ENCODE measurements at places on chromosomes 5 and 9.

- no peak for DNase-seq
Measured at GRCh38 chr9:73011181-73011750, 58.4 kb upstream of the ALDH1A1 start.

- no peak for DNase-seq
Measured at GRCh38 chr5:111902436-111902835, 145.4 kb upstream of the NREP start.

- no peak for DNase-seq
Measured at GRCh38 chr9:71655778-71656177, 112.5 kb downstream of the CEMIP2 start.

DNA sequence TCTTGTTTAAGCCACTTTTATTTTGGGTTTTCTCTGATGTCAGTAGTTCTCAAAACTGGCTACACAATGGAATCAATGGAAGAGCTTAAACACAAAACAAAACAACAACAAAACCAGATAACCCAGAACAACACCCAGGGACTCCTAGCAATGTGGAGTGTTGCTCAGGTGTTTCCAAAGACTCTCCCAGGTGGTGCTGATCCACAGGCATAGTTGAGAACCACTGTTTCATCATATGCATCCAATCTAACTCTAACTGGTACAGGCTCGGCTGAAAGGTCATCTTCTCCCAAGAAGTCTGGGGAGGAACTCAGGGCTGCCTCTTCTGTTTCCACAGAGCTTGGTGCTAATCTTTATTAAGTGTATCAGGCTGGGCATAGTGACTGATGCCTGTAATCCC lies 5.4 kb upstream of the ALDH1B1 start:
- no peak for DNase-seq

- no peak for DNase-seq
Measured at GRCh38 chr9:120983259-120983837, 56.8 kb upstream of the TRAF1 start.

DNA sequence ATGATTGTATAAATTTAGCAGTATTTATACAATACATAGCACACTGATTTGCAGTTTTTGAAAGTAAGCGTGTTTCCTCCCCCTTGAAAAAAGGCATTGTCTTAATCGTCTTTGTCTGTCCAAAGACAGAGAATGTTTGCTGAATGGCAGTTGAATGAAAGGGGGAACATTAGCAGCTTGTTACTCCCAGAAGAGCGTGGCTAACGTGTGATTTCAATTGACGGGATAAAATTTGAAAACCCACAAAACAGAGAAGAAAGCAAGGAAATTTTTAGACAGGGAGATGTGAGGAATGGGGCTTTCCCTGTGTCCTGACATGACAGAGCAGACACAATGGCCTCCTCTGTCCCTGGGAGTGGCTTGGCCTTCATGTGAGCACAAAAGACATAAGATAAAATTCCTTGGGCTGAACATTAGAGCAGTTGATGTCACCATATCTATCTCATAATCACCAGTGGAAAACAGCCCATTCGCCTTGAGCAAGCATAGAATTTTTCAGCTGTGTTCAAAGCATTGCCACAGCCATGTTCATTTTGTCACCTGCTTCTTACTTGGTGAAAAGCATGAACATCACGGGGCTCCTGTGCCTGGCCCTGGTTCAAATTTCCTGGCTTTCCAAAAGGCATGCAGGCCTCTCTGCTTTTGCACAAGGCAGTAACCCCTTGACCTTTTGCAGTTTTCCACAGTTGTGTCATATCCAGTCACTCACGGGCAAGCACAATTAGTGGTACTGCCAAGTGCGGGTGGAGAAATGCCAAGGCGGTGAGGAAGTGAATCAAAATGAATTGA lies 126.9 kb downstream of the TLE1 start:
- DNase-seq = no peak

GRCh38 chr5:79686799-79687198 lies 2.8 kb upstream of the CMYA5 start:
- DNase-seq = no peak

- no peak for DNase-seq
Measured at GRCh38 chr9:85036496-85036895, 367.0 kb downstream of the NTRK2 start.

DNA sequence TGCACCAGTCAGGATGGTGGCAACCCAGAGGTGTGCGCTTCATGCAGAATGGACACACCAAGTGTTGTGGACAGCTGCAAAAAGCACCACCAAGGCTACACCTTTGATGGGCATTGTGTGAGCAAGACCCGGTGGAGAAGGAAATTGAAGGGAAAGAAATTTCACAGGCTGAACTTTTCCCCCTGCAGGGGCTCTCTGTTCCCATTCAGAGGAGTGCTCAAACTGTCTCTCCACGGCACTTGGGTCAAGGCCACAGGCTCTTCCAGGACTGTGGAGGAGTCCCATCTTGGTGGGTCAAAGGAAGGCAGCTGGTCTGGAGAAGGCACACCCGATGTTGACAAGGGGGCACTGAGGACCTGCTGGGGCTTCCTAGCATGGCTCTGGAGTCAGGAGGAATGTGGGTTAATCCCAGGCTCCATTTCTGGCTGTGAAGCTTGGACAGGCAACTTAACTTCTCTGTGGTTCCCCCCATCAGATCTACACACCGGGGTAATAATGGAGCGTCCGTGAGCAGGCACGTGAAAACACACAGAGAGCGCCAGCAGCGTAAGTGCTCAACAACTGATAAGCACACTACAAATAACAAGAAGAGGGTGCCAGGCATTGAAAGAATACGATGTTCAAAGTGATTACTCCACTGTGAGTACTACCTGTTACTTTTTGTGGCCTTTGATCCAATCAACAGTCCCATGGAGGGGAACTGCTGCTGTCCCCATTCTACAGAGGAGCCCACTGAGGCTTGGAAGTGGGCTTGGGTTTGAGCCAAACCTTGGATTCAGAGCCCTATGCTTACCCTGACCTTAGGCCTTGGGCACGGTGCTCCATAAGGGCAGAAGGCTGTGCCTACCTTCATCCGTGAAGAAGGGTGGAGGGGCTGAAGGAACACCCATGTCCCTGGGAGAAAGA lies 34.2 kb upstream of the TIFAB start:
- no peak for DNase-seq

DNA sequence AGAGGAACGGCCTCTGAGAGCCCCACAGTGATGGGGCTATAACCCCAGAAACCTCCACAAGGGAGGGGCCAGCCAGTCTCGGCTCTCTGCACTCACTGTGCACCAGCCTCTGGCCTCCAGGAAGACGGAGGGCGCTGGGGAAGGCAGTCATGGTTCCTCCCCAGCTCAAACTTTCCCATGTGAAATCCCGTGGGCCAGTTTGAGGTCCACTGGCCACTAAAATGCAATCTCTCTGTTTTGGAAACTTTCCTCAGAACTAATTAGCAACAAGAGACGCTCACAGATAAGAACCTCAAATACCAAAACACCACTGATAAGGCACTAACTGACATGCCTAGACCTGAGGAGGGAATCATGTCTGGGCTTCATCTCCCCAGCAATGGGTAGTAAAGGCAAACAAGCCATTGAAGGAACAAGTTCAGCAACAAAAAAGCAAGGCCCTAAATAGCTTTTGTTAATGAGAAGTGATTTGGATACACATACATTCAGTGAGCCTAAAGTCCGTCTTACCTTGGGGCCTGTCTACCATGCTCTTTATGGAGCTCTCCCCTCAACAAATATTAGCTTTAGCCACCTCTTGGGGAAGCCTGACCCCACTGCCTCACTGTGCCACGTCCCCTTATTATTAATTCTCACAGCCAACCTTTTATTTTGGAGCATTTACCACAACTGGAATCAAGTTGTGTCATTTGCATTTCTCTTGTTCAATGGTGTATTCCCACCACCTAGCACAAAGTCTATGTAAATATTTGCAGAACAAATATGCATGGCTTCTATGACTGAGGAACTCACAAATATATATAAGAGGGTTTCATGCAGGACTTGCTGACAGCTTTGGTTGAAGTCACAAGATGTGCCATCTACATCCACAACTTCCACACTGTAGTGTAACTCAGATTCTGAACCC lies 56.1 kb upstream of the GLRX start:
- no peak for DNase-seq

GRCh38 chr9:136851941-136852663 lies at the start of gene MAMDC4:
TSS of gene MAMDC4 (plus strand) at chr9:136852346. CDS start at chr9:136852417, 71 bp downstream.
- DNase-seq = no peak

- DNase-seq = no peak
Measured at GRCh38 chr9:88826771-88827181, 164.5 kb upstream of the S1PR3 start.

- DNase-seq = no peak
Measured at GRCh38 chr9:101311191-101311590, 73.6 kb downstream of the BAAT start.

- no peak for DNase-seq
Measured at GRCh38 chr9:5419987-5420386, 17.7 kb downstream of the PLGRKT start.

- DNase-seq = no peak
Measured at GRCh38 chr5:9398227-9398626, 147.6 kb downstream of the SEMA5A start.

- no peak for DNase-seq
Measured at GRCh38 chr9:129968690-129969485, 74.1 kb downstream of the FNBP1 start.

DNA sequence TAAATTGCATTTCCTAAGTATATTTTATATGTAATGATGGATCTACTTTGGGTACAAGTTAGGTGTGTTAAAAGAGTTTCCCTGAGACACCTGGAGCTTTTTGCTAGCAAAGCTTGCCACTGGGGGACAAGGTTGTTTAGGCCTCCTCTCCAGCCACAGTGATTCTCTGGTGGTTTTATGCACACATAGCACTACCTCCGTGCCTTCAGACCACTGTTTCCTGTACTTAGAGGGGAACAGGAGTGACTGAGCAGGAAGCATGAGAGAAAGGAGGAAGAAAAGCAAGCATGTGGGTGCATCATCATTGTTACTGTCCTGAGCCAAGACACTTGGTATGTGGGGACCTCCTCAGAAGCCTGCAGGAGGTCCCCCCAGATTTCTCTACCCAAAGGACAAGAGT lies 272.1 kb downstream of the RASEF start:
- DNase-seq = no peak

GRCh38 chr9:113634596-113635515 lies 171.3 kb downstream of the RGS3 start:
- DNase-seq = no peak

GRCh38 chr5:114734238-114734637 lies 372.4 kb downstream of the KCNN2 start:
- DNase-seq = no peak

DNA sequence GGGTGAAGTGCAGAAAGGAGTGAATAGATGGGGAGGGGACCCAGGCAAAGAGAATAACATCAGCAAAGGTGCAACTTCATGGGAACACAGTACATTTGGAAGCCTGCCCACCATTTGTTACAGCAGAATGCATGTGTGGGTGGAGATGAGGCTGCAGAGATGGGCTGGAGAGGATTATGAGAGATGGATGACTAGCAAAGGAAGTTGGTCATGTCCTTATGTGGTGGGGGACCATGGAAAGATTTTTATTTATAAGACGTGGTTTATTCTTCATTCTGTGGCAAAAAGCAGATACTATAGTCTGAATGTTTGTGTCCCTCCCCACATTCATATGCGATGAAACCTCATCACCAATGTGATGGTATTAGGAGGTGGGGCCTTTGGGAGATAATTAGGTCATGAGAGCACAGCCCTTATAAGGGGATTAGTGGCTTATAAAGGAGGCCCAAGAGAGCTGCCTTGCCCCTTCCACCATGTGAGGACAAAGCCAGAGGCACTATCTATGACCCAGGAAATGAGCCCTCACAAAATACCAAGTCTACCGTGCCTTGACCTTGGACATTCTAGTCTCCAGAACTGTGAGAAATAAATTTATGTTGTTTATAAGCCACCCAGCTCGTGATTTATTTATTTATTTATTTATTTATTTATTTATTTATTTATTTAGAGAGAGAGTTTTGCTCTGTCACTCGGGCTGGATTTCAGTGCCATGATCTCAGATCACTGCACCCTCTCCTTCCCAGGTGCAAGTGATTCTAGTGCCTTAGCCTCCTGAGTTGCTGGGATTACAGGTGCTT lies 483.7 kb downstream of the RAB3C start:
- no peak for DNase-seq

GRCh38 chr5:137209232-137209809 lies 289.8 kb downstream of the SPOCK1 start:
- no peak for DNase-seq

GRCh38 chr5:180598797-180599589 lies 7.7 kb upstream of the SCGB3A1 start:
- DNase-seq = no peak

- DNase-seq = no peak
Measured at GRCh38 chr9:121902461-121903135, 190.5 kb downstream of the TTLL11 start.

DNA sequence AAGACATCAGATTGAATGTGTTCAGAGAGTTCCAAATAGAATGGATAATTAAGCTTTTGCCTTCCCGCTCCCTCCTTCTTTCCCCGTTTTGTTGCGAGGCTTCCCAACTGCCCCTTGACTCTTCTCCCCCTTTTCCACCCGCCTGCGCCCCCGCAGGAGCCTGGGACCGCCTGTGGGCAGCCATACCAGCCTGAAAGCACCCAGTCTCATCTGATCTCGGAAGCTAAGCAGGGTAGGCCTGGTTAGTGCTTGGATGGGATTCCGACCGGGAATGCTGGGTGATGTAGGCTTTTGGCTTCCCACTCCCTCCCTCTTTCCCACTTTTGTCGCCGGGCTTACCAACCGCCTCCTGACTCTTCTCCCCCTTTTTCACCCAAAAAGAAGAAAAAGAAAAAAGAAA lies 6.8 kb upstream of the HSD17B4 start:
- no peak for DNase-seq

GRCh38 chr5:56817263-56818014 lies 2.1 kb downstream of the MAP3K1 start:
- no peak for DNase-seq

DNA sequence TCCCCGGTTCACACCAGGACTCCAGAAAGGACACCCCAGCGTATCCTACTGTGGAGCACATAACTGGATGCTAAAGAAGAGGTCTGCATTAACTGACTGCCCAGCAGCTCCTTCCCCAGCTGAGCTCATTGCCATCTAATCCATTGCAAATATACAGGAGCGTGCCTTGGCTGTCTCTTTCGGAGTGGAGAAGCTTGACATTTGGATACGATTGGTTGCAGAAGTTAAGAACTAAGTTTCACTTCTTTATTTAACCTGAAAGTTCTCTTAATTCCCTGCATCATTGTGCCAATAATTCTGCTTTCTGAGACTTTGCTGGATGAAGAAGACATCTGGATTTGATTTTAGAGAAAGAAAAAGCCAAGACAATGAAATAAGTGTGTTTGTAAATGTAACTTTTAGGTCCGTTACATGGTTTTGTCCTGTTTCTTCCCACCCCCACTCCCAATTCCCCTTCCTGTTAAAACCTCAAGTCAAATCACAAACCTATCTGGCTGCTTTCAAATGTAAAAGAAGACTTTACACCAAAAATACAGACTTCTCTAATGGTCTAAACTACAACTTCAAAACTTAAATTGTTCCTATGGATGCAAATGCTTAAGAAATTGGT lies 33.9 kb downstream of the TAS2R1 start:
- no peak for DNase-seq

- DNase-seq = no peak
Measured at GRCh38 chr5:148002451-148002850, 61.3 kb upstream of the SPINK5 start.

GRCh38 chr5:88693071-88693932 lies 189.7 kb downstream of the MEF2C start:
- no peak for DNase-seq
